ENCODE measurements at places on chromosomes 7 and 10.

- DNase-seq: no peak
Measured at GRCh38 chr10:35349389-35349915, 13.1 kb downstream of the CCNY start.

- peak; percentile 60 for DNase-seq
Measured at GRCh38 chr7:102042016-102042656, 224.7 kb downstream of the CUX1 start.

DNA sequence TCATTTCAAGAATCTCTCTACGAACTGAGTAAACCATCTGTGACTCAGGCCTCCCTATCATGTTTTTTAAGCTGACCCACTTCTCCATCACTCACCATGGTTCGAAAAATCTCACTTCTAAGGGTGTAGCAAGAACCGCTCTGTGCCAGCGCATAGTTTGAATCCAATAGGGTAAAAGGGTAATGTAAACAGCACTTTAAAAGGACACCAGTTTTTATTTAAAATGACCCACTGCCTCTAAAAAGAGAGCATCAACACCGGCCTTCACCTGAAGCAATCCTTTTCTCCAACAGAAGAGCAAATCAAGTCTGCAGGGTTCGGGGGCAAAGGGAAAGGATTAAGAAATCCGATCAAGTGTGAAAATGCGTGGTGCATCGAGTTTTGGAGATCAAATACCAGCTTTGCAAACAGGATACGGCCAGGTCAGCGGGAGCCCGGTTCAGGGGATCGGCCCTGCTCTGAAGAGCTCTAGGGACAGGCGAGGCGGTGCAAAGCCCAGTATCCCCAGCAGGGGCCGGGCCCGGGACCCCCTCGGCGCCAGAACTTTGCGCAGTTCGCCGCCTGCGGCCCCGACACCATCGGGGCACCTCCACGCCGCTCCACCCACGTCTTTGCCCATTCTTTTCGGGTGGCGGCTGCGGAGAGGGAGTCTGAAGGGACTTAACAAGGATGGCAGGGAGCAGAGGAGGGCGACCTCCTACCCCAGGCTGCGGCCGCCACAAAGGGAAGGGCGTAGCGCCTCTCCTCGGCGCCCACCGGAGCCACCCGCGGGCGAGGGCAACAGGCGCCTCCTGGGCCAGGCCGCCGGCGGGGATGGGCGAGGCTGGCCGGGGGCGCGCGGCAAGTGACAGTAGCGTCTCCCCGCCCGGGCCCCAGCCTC, 842 bp downstream of the NMT2 start:
- DNase-seq: peak; percentile 77

DNA sequence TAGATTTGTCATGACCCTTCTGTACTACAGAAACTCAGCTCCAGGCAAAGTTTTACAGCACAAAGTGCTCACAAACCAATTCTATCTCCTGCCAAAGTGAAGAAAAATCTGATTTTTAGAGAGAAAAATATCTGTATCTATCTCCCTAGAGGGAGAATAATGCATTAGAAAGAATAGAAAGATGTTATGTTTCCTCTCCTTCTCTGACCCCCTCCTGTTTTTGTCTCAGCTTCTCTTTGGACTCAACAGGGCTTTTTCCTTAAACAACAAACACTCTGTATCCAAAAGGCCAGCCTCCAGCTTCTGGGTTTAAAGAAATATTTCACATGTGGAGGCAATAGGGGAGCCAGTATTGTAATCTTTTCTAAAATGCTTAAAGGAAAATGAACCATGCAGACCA, 627.4 kb downstream of the REEP3 start:
- DNase-seq: no peak

DNA sequence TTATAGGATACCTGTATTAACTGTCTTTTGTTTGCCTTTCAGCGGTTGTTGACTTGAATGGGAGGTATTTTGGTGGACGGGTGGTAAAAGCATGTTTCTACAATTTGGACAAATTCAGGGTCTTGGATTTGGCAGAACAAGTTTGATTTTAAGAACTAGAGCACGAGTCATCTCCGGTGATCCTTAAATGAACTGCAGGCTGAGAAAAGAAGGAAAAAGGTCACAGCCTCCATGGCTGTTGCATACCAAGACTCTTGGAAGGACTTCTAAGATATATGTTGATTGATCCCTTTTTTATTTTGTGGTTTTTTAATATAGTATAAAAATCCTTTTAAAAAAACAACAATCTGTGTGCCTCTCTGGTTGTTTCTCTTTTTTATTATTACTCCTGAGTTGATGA, 26.6 kb downstream of the RBM17 start:
- peak; percentile 20 for DNase-seq

- DNase-seq: no peak
Measured at GRCh38 chr7:159033956-159034355, 110.7 kb downstream of the VIPR2 start.

- no peak for DNase-seq
Measured at GRCh38 chr7:9796241-9796640, 1177.4 kb upstream of the PHF14 start.

- no peak for DNase-seq
Measured at GRCh38 chr10:17814973-17815372, 5.8 kb downstream of the MRC1 start.

GRCh38 chr7:14055813-14056212, 66.3 kb upstream of the ETV1 start:
- DNase-seq: no peak

- DNase-seq: no peak
Measured at GRCh38 chr10:120345186-120345585, 111.8 kb upstream of the PLPP4 start.

- no peak for DNase-seq
Measured at GRCh38 chr10:50360077-50360850, 108.9 kb upstream of the ASAH2 start.

DNA sequence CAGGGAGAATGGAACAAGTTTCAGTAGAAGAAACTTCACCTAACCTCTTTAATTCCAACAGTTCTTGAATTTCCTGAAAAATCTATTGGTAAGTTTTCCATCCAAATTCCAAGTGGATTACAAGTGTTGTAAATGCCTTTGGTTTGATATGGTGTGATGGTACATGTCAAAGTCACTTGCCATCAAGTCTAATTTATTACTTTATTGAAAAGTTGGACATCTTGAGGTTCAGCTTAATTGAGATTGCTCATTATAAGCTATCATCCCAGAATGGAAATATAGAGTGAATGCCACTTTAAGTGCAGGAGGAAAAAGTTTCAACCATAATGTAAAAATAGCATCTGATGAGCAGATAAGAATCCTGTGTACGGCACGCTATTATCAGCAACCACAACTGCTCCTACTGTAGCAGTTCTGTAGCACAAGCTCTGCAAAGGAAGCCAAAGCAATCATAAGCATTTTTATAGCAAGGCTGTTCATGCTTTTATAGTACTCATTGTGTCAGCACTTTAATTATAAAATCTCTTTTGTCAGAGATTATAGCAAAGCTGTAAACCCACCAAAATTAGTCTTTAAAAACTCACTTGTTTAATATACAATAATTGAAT, 991.8 kb upstream of the PHF14 start:
- DNase-seq: no peak

DNA sequence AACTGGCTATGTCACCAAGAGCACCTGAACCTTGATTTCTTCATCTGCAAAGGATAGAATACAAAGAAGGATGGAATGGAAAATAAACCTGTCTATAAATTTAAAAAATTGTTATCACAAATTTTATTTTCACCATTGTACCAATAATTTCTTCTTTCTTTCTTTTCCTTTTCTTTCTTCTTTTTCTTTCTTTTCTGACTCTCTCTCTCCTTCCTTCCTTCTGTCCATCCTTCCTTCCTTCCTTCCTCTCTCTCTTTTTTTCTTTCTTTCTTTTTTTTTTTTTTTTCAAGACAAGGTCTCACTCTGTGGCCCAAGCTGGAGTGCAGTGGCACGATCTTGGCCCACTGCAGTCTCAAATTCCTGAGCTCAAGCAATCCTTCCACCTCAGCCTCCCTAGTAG, 36.6 kb upstream of the SORBS1 start:
- DNase-seq: no peak

DNA sequence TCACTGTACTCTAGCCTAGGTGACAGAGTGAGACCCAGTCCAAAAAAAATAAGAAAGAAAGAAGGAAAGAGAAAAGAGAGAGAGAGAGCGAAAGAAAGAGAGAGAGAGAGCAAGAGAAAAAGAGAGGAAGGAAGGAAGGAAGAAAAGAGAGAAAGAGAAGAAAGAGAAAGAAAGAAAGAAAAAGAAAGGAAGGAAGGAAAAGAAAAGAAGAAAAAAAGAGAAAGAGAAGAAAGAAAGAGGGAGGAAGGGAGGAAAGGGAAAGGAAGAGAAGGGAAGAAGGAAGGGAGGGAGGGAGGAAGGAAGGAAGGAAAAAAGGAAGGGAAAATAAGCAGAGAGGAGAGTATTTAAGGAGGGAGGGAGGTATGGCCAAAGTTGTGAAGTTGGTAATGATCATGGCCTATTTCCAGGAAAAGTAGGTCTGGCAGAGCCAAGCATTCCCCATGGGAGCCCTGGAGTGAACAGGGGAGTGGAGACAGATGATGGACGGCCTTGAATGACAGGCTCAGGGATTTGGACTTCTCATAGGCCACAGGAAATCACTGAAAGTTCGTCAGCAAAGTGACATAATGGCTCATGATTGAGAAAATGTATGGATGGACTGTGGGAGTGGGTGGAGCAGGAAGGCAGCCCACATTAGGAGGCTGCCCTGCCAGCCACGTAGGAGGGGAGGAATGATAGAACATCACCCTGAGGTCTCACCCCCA, 44.8 kb upstream of the CUX1 start:
- no peak for DNase-seq

DNA sequence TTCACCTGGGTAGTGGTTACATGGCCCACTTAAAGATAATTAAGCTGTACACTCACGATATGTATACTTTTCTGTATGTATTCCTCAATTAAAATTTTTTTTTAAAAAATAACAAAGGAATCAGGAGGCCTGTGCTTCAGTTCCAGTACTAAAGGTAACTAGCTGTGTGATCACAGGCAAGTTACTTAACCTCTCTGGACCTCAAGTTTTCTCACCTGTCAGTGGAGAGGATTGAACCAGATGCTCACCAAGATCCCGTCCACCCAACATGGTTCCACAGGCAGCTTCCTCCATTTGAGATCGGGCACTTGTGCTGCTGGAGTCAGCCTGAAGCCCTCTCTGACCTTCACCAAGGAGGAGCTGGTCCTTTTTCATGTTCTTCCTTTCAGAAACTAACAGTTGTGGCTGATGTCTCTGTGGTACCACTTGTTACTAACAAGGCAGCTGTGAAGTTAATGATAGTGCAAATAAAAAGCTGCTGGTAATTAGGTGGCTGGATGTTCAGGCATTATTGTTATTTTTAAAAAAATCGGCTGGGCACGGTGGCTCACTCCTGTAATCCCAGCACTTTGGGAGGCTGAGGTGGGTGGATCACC, 29.4 kb upstream of the SMNDC1 start:
- DNase-seq: no peak

- DNase-seq: no peak
Measured at GRCh38 chr7:156842317-156842716, 50.7 kb downstream of the LMBR1 start.

DNA sequence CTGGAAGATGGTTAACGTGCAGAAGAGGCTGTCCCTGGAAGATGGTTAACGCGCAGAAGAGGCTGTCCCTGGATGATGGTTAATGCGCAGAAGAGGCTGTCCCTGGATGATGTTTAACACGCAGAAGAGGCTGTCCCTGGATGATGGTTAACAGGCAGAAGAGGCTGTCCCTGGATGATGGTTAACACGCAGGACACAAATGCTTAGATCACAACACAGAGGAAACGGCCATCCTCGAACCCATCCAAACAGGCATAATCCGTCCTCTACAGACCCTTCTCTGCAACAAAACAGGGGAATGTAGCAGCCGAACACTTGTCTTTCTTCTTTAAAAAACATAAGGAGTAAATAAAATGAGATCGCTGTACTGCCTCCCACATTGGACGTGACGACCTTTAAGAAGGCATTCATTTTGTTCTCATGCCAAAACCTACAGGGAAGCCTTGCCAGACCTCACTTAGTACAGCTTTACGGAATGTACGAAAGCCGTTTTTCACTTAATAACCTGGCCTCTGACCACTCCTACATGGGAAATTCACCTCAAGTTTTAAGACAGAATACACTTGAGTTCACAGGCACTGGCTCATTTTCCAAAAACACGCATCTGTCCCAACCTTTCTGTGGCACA, 245.2 kb downstream of the ZMYND11 start:
- no peak for DNase-seq

DNA sequence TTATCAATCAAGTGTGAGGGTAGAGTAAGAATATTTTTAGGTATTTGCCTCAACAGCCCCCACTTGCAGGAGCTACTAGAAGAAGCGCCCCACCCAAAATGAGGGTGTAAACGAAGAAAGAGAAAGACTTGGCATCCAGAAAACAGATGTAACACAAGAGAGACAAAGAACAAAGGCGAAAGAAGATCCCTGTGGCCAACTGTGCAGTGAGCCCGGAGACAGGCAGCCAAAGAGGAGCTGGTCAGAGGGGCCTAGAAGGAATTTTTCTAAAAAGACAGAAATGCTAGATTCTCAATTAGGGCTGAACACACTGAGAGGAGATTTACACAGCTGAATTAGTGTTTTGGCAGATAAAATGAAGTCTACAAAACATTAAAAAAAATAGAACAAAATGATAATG, 29.6 kb upstream of the EIF5AL1 start:
- DNase-seq: no peak

DNA sequence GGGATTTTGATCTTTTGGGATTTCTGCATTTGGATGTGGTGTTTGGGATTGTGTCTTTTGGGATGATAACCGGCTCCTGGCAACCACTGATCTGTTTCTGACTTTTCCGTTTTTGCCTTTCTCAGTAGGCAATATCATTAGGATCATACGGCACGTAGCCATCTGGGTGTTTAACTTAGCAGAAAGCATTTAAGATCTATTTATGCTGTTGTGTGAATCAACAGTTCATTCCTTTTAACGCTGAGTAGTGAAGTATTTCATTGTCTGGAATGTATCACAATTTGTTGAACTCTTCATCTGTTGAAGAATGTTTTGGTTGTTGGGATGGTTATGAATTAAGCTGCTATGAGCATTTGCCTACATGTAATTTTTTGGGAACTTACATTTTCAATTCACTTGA, 459.6 kb downstream of the SDK1 start:
- no peak for DNase-seq

DNA sequence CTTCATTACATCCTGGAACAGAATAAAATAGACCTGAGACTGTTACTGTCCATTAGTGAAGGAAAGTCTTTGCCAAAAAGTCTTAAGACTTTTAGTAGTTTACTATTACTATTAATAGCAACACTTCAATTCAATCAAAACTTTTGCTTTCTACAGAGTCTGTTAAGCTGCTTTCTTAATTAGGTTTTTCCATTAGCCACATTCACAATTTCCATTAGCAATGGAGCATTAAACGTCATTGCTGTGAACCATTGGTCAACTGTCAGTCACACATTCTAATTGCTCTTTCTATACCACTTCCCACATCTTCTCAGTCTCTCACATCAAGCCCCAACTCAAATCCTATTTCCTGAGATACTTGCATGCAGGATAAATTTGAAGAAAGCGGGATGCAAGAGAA, 736.6 kb upstream of the SORCS1 start:
- DNase-seq: no peak

GRCh38 chr10:26809973-26810372, 50.8 kb downstream of the ABI1 start:
- DNase-seq: no peak

- DNase-seq: peak; percentile 87
Measured at GRCh38 chr10:96587264-96588059, 650 bp upstream of the TM9SF3 start.

GRCh38 chr10:27536437-27536836, 32.3 kb downstream of the RAB18 start:
- no peak for DNase-seq

Measured in foreskin fibroblast (primary cell).